Breast epithelium (tissue), 4 donors: ENCODE measurements at places on chromosomes 2 and 18.

- no peak for DNase-seq
Observed at GRCh38 chr2:43707255-43708015, 31.2 kb upstream of the C1GALT1C1L start.

DNA sequence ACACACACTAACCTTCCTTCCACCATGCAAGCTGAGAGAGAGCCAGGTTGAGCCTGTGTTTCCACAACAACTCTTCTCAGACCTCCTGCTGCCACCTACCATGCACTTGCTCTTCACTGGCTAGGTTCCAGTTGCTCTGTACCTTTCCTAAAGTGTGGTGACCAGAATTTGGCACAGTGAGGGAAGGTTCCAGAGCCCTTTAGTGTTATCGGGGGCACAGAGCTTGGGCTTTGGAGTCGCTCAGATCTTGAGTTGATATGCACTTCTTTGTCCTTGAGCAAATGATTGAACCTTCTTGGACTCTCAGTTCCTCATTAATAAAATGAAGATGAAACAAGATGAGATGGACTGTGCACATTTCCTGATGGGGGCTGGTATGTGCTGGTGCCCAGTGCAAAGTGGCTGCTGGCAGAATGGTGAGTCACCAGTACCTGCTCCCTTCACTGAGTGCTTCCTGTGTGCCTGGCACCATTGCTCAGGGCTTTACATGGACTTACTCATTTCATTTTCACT, 47.1 kb downstream of the NEDD4L start:
- DNase-seq: peak; percentile 64

DNA sequence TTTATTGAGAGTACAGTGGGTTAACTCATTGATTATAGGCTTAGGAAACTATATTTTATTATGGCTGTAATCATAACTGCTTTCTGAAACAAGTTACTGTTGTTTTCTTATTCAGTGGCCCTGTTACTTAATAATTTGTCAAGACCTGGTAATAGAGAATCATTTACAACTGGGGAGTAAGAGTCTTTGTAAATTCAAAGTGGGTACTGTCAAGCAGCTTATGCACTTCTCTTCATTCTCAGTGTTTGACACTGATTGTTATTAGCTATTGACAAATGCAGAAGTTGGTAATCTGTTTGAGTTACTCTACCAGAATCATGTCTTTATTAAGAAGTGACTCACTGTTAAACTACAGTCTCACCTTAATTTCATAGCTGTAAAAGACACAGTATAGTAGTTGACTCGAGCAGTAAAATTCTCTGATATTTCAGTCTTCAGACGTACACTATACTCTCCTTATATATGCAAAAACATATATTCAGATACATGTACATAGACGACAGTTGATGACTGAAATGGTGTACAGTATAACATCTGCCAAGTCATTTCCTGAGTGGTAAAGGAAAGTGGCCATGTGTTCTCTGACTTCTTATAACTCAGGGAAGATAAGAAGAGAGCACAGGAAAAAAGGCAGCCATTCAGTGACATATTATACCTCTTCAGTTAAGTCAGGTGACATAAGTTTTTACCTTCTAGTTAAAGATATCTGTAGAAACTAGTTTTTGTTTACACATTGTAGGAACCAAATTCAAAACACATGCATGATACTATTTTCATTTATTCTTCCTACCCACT, 36.0 kb upstream of the TTC27 start:
- no peak for DNase-seq

GRCh38 chr2:169768262-169768995, 30.2 kb upstream of the SSB start:
- DNase-seq: peak; percentile 55

- no peak for DNase-seq
Observed at GRCh38 chr18:36594621-36595020, 234.2 kb downstream of the TPGS2 start.

- DNase-seq: no peak
Observed at GRCh38 chr2:122780251-122780650, 1024.8 kb downstream of the TSN start.

DNA sequence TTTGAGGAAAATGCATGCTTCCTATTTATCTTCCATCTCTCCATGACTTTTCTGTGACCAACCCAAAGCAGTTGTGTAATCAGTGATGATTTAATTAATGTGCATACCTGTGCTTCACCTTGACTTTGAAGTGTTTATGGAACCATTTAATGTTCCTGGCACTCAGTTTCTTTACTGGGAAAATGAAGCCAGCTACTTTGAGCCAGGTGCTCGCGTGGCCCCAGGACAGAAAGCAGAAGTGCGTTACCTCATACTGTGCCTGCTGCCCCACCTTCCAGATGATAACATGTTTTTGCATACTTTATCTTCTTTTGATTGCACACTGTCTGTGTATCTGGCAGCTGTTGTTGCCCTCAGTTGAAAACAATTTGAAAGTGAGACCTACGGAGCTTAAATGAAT, 61.3 kb downstream of the PMAIP1 start:
- DNase-seq: no peak

GRCh38 chr2:4604767-4605166, 901.4 kb downstream of the DCDC2C start:
- no peak for DNase-seq

- DNase-seq: no peak
Observed at GRCh38 chr18:76819411-76820136, 2.8 kb upstream of the ZNF236 start.

DNA sequence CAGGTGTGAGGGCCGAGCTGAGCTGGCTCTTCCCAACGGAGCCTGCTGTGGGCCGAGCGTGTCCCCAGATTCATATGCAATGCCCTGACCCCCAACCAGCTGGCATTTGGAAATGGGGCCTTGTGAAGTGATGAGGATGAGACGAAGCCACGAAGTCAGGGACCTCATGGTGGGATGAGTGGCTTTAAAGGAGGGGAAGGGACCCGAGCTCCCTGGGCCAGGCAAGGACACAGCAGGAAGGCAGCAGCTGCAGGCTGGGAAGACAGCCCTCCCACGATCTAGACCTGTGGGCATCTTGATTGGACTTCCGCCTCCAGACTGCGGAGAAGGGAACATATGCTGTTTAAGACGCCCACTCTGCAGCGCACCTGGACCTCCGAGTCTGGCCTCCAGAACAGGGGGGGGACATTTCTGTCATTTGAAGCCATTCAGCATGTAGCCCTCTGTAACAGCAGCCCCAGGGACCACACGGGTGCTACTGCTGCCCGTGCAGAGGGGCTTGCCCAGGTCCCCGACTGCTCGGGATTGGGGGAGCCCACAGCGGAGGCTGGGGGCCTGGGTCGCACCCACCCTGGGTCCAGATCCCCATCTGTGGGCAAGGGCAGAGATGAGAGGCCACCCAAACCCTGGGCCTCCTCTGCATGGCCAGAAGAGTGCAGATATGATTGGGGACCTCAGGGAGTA, 27.2 kb downstream of the KIF1A start:
- no peak for DNase-seq

GRCh38 chr18:23648940-23649607, 13.6 kb downstream of the ANKRD29 start:
- no peak for DNase-seq

- no peak for DNase-seq
Observed at GRCh38 chr2:47534179-47534919, 131.4 kb downstream of the MSH2 start.

DNA sequence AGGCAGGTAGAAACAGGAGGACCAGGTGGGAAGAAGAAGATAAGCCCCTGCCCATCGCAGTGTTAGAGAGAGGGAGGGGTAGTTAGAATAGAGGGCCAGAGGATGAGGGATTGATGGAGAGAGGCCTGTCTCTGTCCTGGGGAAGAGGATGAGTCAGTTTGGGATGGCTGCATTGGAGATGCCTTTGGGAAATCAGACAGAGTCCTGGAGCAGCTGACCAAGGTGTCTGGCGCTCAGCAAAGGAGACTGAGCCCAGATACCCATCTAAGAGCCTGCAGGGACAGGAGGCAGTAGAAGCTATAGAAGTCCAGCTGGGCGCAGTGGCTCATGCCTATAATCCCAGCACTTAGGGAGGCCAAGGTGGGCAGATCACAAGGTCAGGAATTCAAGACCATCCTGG, 177.8 kb upstream of the HAAO start:
- no peak for DNase-seq

- DNase-seq: no peak
Observed at GRCh38 chr2:2904721-2905350, 472.8 kb downstream of the EIPR1 start.

- DNase-seq: no peak
Observed at GRCh38 chr2:84924173-84925106, 19.0 kb downstream of the TMSB10 start.

DNA sequence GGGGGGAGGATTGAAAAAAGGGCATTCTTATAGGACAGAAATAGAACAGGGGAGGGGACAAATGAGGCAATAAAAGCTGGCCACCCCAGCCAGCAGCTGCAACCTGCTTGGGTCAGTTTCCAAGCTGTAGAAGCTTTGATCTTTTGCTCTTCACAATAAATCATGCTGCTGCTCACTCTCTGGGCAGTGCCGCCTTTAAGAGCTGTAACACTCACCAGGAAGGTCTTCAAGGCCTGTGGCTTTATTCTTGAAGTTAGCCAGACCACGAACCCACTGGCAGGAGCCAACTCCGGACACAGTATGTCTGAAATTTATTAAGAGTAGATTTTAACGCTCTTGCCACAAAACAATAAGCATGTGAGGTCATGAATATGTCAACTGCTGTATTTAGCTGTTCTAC, 649.9 kb upstream of the RAB6C start:
- DNase-seq: no peak

- no peak for DNase-seq
Observed at GRCh38 chr18:22056950-22057349, 112.4 kb upstream of the GATA6 start.

GRCh38 chr2:168939918-168940317, 38.8 kb downstream of the G6PC2 start:
- no peak for DNase-seq

GRCh38 chr2:13474538-13474937, 757.8 kb downstream of the TRIB2 start:
- DNase-seq: no peak

DNA sequence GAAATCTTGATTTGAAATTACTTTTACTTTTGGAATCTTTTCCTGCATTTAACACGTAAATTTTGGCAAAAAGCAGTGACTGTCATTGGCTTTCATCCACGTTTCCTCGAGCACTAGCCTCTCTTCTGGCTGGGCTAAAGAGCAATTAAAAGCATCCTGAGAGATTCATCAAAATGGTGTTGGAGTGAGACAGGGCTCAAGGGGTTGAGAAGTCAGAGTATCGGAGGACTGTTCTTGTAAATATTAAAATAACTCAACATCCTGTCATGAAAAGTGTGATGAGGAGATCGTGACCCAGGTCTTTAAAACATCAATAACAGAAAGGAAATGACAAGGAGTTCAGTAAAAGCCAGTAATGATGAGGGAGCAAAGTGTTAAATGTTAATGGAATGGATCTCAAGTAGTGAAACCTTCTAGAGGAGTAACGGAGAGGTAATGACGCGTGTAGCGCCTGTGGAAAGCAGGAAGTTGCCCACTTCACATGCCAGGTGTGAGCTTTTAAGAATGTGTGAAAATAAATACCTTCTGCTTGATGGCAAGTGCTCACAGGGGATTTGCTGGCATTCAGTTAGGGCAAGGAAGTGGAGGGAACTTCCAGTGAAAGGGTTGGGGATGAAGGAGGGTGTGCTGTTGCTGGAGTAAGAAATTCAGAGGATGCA, 754.4 kb downstream of the ADCYAP1 start:
- no peak for DNase-seq

DNA sequence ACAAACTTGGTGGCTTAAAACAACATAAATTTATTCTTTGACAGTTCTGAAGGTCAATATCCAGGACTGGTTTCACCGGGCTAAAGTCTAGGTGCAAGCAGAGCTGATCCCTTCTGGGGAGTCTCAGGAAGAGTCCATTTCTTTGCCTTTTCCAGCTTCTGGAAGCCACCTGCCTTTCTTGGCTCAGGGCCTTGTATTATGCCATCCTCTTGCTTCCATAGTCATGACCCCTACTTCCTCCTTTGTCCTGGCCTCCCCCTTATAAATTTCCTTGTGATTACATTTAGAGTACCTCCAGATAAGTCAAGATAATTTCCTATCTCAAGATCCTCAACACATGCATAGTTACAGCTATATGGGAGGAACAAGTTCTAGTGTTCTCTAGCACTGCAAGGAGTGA, 1089.5 kb downstream of the LRP1B start:
- no peak for DNase-seq

GRCh38 chr2:118106926-118107325, 18.7 kb downstream of the INSIG2 start:
- no peak for DNase-seq

DNA sequence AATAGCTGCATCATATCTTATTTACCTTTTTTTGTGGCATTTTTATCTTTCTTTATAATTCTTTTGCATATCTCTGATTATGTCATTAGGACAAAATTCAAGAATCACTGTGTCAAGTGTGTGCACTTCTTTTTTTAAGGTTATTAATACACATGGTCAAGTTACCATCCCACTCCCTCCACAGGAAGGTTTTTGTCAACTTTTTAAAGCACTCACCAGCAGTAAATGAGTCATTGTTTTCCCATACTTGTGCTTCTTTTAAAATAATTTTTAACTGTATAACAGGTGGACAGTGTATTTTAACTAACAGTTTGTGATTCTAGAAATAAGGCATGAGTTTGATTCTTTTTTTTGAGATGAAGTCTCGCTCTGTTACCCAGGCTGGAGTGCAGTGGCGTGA, 45.7 kb upstream of the FAM171B start:
- no peak for DNase-seq

DNA sequence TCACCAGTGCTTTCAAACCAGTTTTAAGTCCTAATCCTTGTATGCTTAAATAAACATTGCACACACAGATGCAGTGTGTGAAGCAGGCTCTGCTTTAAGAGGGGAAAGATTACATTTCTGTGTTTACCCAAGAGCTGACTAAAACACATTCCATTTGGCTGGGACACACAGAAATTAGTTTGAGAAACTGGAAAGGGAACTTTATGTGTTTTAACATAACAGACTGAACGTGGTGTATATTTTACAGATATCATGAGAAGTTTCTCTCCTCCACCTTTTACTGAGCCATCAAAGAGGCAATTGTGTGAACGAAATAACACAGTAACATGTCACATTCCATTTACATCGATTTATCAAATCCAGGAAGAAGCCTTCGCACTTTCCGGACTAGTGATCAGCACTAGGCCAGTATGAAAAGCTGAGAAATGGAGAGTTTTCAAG, 121.8 kb downstream of the MAIP1 start:
- no peak for DNase-seq

DNA sequence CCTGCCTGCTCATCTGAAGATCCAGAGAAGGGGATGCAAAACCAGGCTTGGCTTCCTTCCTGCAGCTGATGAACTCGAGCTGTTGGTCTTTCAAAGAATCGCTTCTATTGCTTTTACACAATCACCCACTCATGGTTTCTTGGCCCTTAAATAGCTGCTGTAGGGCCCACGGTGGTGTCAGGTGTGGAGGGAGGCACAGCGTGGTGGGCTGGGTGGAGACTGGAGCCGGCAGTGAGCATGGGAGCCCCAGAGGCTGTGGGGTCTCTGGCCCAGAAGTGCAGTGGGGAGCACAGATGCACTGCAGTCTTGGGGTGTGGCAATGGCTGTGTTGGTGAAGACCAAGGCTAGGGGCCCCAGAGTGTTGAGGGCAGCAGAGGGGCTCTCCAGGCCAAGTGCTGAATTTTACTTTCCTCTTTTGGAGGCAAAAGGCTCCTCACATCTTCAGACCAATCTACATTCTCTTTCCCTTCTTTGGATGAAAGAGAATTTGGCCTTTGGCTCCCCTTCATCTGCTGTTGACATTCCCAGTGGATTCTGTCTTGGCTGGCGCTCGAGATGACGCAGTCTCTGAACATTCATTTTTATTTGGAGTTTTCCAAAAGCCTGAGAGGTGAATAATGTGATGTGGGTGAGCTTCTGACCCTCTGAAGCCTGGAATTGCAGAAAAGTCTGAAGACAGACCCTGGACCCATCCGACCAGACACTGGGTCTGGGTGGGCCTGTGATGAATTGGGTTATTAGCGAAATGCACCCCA, 70.1 kb upstream of the ASB18 start:
- no peak for DNase-seq
